ENCODE measurements at places on chromosomes 11 and 22.

DNA sequence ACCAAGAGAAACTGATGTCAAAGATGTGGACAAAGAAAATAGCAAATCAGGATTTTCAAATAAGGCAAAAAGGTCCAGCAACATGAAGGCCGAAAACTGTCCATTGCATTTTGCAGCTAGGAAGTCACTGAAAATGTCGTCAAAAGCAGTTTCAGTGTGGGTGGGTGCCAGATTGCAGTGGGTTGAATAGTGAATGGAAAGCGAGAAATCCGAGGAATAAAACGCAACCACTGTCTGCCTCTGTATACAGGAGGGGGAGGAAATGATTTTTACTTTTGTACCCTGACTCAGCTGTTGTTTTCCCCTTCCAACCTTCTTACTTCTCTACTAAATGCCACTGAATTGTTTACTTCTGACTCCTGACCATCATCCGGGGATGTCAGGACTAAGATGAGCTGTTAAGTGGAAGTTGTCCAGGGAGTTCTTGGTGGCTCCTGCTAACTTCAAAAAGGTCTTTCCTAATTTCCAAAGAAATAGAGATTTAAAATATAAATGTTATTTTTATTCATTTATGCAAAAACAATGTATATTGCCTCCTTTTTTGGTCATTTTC lies 64.9 kb upstream of the BIRC3 start:
- no peak for DNase-seq
- no peaks in the 10 kb centered on the region for H3K27me3 ChIP-seq
- H3K27ac ChIP-seq, result no peak overlapping the region
- no peaks in the 10 kb centered on the region for H3K4me1 ChIP-seq
- no peaks in the 10 kb centered on the region for H3K36me3 ChIP-seq

DNA sequence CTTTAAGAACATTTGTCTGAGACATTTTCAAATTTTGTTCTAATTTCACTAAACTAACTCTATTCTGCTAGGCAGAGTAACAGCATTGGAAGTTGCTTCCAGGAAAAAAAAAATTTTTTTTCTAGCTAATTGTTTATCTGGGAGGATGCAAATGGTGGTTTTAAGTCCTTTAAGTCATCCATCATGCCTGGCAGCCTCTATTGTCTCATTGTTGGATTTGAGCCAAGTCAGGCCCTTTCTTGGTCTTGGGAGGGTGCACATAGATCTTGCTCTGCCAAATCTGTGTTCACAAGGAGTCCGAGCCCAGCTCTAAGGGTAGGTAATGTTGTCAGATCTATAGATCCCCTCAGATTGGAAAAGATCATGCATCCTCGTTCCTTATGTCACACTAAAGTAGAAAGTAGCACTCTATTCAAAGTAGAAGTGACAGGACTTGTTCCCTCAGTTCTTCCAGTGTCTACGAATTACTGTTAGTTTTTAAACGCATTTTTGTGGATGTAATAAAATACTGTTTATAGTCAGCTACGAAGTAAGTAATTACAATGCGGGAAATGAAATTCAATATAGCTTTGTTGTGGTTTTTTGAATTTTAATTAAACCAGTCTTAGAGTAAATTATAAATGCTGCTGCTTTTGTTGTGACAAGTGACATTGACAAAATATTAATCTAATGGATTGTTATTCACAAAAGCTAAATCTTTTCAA lies 166.0 kb upstream of the RASSF10 start:
- no peak overlapping the region for H3K4me3 ChIP-seq
- peaks cover 19% of the 10 kb centered on the region for H3K27me3 ChIP-seq
- no peak overlapping the region for H3K27ac ChIP-seq
- no peaks in the 10 kb centered on the region for H3K36me3 ChIP-seq
- DNase-seq, result no peak
- peaks cover 6% of the 10 kb centered on the region for H3K4me1 ChIP-seq

GRCh38 chr11:77411717-77412441 lies 62.0 kb downstream of the PAK1 start:
- no peaks in the 10 kb centered on the region for H3K27me3 ChIP-seq
- H3K36me3 ChIP-seq, result no peaks in the 10 kb centered on the region
- no peak overlapping the region for H3K27ac ChIP-seq
- peaks cover 34% of the 10 kb centered on the region for H3K4me1 ChIP-seq
- peak; percentile 84 for DNase-seq

GRCh38 chr22:49305214-49305965 lies 522.3 kb downstream of the BRD1 start:
- DNase-seq, result peak; percentile 29
- H3K4me1 ChIP-seq, result no peaks in the 10 kb centered on the region
- no peak overlapping the region for H3K4me3 ChIP-seq
- no peak overlapping the region for H3K27ac ChIP-seq

DNA sequence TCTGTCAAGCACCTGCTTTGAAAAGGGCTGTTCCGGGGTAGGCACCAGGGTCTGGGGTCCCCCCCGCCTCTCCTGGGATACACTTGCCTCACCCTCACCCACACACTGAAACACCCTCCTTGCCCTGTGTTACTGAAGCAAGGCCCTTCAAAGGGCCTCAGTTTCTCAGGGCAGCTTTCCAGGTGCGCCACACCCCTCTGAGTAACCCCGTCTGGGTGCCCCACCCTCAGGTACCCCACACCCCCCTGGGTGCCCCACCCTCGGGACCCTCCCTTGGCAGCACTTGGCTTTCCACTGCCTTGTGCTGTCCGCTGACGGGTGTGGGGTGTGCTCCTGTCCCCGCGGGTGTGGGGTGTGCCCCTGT lies 413.6 kb downstream of the TBC1D22A start:
- peaks cover 38% of the 10 kb centered on the region for H3K36me3 ChIP-seq
- no peak overlapping the region for H3K4me3 ChIP-seq
- no peak for DNase-seq
- no peaks in the 10 kb centered on the region for H3K4me1 ChIP-seq

GRCh38 chr11:117998664-117999353 lies 12.6 kb downstream of the IL10RA start:
- no peak overlapping the region for H3K4me3 ChIP-seq
- peaks cover 33% of the 10 kb centered on the region for H3K4me1 ChIP-seq
- H3K36me3 ChIP-seq, result peaks cover 4% of the 10 kb centered on the region
- no peak overlapping the region for H3K27ac ChIP-seq
- no peaks in the 10 kb centered on the region for H3K27me3 ChIP-seq
- no peak for DNase-seq

GRCh38 chr11:2883979-2884815 lies 1.4 kb downstream of the CDKN1C start:
- peaks cover 41% of the 10 kb centered on the region for H3K4me1 ChIP-seq
- H3K27me3 ChIP-seq, result no peaks in the 10 kb centered on the region
- peak; percentile 34 for DNase-seq
- no peak overlapping the region for H3K27ac ChIP-seq
- H3K4me3 ChIP-seq, result peak overlapping the region; percentile 73

DNA sequence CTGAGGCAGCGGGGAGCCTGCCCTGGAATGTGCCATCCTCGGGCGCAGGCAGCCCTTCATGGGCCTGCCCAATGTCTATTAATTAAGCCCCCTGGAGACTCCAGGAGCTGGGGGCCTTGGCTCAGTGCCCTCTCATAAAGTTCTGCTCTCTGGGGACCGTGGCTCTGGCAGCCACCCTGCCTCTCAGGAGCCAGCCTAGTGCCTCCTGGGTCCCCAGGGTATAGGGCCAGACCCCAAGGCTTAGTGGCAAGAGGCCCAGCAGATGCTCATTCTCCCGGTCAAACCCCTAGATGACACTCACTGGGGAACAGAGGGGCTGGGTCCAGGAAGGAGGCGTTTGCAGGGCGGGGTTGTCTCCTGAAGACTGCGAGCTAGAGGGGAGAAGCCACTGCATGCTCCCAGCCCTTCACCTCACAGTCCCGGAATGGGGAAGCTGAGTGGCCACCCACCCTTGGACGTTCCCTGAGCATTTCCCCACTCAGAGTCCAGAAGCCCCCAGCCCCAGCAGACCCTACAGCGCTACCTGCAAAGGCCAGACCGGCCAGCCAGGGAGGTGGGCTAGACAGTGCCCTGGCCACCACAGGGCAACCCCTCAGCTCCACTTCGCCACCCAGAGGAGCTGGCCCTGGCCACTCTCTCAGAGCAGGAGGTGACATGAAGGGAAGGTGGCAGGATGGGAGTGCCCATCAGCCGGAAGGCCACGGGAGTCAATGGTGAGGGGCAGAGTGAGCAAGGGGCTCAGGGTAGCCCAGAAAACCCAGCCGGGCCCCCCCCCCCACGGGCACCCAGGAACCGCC lies 83.0 kb downstream of the CDKN1C start:
- no peaks in the 10 kb centered on the region for H3K27me3 ChIP-seq
- H3K4me3 ChIP-seq, result no peak overlapping the region
- no peaks in the 10 kb centered on the region for H3K36me3 ChIP-seq
- DNase-seq, result no peak
- no peak overlapping the region for H3K27ac ChIP-seq

DNA sequence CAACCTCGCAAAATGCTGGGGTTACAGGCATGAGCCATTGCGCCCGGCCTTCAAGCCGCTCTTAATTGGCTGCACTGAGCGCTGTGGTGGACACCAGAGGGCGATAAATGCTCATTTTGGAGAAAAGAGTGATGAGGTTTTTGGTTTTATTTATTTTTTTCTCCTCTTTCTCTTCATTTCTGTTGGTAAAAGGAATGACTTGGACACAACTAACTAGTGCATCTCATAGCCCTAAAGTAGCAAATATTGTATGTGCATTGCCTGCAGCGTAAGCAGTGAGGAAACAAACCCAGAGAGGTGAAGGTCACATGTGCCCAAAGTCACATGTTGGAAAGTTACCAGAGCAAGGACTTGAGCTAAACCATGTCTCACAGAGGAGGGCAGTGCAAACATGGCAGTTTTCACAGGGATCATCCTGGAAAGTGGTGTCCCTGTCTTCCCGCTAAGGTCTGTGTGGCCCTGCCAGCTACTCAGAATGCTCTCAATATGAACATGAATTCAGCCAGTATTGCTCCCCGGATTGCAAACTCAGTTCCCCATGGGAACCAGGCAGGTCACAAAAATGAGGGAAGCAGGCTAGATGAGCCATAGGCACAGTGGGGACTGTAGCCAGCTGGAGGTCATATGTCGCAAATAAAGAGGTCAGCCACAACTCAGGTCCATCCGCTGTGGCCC lies 8.6 kb upstream of the CD82 start:
- H3K27ac ChIP-seq, result no peak overlapping the region
- peak; percentile 57 for DNase-seq
- H3K36me3 ChIP-seq, result no peaks in the 10 kb centered on the region
- H3K27me3 ChIP-seq, result no peaks in the 10 kb centered on the region

DNA sequence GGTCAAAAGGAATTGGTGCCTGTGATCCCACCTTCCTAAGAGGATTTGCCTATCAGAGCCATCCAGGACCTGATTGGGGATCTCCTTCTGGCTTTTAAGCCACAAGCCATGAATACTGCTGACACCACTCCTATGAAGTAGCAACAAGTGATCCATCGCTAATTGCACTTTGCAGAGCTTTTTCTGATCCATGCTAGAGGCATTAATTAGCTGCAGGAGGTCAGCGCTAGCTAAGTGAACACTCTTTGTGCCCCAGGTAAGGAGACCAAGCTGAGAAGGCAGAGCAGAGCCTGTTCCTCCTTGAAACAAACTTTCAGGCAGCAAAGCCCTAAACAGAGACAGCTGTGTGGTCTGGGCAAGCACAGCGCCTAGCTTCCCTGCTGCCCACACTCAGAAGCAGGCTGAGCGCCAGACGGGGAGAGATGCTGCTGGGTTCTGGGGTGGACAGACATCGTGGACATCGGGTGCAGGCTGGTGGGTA lies 122.2 kb downstream of the ABTB2 start:
- H3K27ac ChIP-seq, result no peak overlapping the region
- DNase-seq, result no peak
- no peak overlapping the region for H3K4me3 ChIP-seq
- peaks cover 6% of the 10 kb centered on the region for H3K4me1 ChIP-seq

- no peaks in the 10 kb centered on the region for H3K27me3 ChIP-seq
- H3K27ac ChIP-seq, result no peak overlapping the region
- peaks cover 23% of the 10 kb centered on the region for H3K36me3 ChIP-seq
- H3K4me3 ChIP-seq, result no peak overlapping the region
Observed at GRCh38 chr11:121636081-121636799, 183.5 kb upstream of the SORL1-AS1 start.

DNA sequence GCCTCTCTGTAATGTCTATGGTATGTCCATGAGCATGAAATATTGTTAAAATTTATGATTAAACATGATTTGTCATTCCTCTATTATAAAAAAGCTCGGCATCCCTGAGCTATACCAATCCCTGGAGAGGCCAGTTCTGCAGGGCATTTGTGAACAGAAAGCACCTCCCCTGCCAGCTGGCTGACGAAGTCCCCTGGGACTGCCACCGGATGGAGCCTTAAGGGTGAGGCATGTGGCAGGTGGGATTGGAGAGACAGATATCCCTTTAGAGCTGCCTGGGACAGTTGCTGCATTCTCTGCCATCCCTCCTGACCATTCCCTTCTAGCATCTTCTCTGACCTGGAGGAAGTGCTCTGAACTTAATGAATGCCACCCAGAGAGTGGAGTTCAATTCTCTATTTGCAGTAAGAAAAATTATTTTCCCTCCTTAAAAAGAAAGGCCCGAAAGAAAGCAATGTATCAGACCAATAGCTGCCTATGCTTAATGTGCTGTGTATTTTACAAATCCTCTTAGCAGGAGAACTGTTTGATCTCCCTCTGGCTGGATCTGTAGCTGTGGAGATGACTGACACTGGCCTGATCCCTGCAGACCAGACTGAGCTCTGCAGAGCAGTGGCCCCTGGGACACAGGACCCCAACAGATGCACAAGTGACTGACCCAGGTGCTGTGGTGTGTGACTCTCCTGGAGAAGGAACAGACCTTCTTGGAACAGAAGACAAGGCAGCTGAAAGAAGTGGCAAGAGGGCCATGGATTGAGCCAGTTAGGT lies 219.0 kb upstream of the NAV2 start:
- no peaks in the 10 kb centered on the region for H3K27me3 ChIP-seq
- DNase-seq, result no peak
- H3K27ac ChIP-seq, result no peak overlapping the region
- no peaks in the 10 kb centered on the region for H3K36me3 ChIP-seq
- no peak overlapping the region for H3K4me3 ChIP-seq
